DMS53 (cell line): ENCODE measurements at places on chromosomes 16 and 17.

DNA sequence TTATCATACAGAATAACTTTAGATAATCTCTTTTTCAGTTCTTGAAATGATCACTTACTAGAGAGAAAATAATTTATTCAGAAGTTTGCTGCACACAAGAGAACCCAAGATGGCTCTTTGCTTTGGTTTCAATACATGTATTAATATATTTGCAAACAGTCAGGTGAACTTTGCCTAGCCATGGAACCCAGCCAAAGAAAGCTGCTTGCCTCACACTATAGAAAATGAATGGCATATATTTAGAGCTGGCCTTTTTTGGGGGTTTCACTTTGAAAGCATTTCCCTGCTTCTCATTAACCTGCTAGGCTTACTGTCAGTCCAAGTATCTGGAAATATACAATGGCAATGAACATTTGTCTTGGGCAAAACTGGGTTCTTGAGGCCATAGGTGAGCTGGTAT, 75.3 kb downstream of the MRTFB start:
- no peak for DNase-seq

DNA sequence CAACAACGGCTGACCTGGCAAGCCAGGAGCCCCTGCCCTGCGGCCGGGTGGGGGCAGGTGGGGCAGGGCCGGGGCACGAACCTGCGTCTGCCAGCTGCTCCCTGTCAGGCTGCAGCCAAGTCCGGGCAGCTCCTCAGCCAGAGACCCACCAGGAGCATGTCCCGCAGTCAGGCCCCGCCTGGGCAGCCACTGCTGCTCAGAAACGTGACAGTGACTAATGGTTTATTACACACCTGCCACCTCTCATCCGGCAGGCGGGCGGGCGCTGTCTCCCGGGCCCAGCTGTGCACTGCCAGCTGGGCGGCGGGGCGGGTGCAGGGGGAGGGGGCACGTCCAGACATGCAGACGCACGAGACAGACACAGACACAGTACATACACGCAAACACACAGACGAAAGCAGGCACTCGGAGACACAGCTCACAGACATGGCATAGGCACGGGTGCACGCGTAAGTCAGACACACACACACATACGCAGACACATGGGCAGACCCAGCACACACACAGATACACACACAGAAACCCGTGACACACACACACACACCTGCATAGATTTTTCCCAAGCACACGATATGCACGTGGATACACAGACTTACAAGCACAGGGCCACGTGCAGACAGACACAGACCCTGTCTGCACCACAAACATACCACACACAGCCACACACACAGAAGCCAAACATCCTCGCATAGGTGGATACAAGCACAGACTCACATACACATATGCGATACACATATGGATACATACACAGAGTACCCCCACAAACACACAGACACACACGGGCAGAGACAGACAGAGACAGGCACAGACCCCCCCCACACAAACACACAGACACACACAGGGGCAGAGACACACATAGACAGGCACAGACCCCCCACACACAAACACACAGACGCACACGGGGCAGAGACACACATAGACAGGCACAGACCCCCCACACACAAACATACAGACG, 248.3 kb upstream of the CIBAR2 start:
- peak; percentile 98 for DNase-seq

GRCh38 chr16:35533683-35534082, 2074.3 kb downstream of the TP53TG3F start:
- DNase-seq: no peak

GRCh38 chr17:37160944-37161343, 212.2 kb downstream of the AATF start:
- DNase-seq: no peak

- peak; percentile 89 for DNase-seq
Observed at GRCh38 chr17:66715745-66716156, 119.2 kb upstream of the CACNG5 start.

- DNase-seq: no peak
Observed at GRCh38 chr16:4481963-4482362, 5.8 kb downstream of the HMOX2 start.

GRCh38 chr16:67177743-67178699, 5.7 kb downstream of the MATCAP1 start:
- DNase-seq: peak; percentile 98

DNA sequence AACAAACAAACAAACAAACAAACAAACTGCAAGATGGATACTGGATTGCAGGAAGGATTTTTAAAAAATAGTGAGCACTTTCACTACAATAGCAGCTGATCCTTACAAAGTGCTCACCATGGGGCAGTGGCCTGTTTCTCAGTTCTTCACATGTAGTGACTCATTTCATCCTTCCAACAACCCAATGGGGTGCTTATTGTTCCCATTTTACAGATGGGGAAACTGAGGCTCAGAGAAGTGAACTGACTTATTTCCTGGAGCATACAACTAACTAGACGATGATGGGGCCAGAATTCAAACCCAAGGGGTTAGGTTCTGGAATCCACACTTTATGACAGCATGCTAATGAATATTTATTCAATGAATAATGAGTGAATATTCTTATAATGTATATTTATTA, 61.2 kb downstream of the MYH11 start:
- no peak for DNase-seq

DNA sequence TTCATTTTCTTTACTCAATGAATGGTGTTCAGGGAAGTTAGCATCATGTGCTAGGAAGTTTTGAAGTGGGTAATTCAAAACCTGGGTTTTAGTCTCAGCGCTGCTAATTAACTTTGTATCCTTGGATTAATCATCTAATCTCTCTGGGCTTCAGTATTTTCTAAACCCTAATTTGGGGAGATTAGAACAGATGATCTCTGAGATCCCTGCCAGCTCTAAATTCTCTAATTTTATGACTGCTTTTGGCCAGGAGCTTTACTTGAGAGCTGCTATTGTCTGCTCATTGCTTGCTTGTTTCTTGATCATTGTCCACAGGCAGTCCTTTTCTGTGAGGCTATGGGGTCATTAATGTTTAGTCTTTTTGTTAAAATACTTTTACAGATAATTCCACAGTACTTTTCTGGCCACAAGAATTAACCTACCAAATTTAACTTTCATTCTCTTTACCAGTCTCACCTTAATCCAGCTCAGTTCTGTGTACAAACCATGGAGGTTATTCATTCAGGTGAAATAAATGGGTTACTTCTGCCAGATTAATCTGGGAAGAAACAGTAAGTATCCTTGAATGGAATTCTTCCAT, 28.4 kb upstream of the VWA3A start:
- no peak for DNase-seq

DNA sequence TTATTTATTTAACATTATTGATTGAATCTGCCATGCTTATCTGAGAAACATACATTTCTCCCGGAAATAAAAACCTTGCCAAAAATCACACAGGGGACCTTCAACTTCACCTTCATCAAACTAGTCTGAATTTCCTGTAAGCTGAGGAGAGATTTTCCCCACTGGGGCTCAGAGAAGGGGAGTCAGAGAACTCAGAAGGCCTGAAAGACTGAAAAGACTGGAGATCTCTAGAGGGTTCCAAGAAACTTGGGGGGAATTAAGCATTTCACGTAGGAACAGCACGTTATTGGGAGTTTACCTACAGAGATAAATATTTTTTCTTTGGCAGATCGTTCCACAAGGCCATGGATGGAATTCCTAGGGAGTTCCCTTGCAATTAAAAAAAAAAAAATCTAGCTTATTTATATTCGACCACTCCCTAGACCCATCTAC, 528 bp upstream of the NOL11 start:
- peak; percentile 56 for DNase-seq

DNA sequence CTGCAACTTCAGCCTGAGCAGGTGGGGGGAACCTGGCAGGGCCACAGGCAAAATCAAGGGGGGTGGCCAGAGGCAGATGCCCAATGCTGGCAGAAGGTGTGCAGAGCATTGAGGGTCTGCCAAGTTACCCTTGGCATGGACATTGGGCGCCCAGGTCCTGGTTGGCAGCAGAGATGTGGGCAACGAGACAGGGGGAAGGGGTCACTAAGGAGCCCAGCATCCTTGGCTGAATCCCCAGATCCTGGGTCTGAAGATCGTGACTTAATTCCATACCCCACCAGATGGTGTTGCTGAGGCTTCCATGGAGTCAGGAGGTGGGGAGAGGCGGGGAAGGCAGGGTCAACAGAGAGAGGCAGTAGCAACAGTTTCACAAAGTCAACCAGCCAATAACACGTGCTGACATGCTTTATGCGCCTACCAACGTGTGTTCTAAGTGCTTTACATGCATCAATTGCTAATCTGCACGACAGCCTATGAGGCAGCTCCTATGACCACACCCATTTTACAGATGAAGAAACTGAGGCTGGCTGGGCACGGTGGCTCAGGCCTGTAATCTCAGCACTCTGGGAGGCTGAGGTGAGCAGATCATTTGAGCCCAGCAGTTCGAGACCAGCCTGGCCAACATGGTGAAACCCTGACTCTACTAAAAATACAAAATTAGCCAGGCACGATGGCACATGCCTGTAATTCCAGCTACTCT, 83.3 kb downstream of the GSG1L start:
- no peak for DNase-seq

- DNase-seq: peak; percentile 13
Observed at GRCh38 chr17:41131979-41132378, 8.0 kb upstream of the KRTAP4-12 start.

DNA sequence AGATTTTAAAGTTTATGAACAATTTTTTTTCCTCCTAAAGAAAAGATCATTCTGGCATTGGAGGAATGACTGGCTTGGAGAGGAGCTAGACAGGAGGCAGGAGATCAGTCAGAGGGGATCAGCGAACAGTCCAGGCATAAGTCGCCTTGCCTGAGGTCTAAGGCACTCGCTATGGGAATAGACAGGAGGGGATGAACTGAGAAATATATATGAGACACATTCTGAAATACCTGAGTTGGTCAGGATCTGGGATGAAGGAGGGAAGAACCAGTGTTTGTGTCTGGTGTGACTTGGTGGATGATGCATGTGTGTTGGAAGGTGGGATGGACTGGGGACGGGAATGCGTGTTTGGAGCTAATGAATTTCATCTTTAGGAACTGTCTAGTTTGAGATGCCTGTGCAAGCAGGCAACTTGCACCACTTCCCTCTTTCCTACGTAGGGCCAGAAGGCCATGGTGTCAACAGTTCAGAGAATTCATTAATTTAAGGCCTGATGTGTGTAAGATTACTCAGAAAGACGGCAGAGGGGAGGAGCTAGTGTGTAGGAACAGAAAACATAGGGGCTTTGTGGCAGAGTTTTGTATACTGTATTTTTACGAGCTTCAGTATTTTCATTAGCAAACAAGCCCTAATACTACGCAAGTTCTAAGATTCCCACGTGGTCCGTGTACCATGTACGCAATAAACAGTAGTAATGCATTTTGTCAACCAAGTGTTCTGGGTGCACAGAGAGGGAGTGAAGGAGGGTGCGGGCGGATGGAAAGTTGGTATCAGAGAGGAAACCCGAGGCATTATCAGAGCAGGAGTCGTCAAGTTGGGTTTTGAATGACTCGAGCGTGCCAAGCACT, 825 bp downstream of the HEATR6 start:
- no peak for DNase-seq

GRCh38 chr16:15032547-15033308, 23.1 kb downstream of the NTAN1 start:
- no peak for DNase-seq

DNA sequence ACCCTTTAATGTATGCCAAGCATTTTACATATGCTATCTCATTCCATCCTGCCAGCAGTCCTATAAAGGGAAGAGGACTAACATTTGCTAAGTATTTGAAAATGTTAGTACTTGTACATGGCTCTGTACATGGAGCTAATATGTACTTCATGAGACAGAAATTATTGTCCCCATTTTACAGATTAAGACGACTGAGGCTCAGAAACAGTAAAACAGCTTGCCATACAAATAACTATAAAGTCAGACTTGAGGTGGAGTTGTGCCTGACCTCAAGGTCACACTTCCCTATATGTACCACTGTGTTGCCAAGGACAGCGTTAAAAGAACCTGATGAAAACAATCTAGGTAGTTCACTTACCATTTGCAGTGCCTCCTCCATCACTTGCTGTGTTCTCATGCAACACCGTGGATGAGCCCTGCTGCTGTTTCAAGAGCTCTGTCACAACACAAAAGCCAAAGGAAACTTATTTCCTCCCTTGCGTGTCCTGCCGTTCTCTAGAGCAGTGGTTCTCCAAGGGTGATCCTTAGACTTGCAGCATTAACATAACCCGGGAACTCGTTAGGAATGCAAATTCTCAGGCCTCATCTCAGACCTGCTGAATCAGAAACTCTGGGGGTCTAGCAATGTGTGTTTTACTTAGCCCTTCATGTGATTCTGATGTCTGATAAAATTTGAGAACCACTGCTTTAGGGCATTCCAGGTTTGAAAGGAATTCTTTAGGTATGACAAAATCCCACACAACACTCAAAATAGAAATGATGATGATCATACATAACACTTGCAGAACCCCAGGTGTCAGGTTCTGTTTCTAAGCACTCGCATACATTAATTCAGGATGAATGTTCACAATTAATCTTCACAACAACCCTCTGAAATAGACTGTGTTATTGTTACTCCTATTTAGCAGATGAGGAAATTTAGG, 51.2 kb upstream of the MTMR4 start:
- DNase-seq: no peak

DNA sequence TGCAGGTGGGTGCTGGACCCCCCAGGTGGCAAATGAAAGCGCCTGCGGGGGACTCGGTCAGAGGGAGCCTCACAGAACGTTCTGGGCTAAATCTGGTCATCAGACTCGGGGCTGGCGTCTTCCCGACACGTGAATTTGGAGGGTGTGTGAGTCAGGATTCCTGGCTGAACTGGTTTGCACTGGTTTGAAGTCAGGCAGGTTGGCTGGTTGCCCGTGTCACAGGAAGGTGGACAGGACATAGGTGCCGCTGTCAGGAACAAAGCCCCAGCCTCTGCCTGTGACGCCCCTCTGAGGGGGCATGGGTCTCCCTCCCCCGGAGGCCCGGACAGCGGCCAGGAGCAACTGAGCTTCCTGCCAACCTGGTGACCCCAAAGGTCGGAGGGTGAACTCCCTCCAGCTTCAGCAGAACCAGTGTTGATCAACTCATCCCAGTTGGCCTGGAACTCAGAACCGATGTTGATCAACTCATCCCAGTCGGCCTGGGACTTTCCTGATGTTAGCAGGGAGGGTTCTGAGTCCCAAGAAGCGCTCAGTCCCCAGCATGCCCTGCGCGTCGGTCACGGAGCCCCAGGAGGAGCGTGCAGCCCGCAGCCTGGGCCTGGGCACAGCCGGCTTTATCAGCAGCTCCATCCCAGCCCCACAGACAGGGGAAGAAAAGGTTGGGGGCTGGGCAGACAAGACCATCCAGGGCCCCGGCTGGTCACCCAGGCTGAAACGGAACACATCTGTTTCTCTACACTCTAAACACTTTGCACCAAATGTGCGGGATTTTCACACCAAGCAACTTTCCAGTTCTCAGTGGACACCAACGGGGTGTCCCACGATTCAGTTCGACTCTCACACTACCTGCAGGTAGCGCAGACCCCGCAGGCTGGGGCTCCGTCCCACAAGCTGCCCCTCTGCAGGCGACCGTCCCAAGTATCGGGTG, 14.4 kb upstream of the METRNL start:
- DNase-seq: peak; percentile 84

GRCh38 chr16:58658796-58659211, 25.8 kb downstream of the SLC38A7 start:
- DNase-seq: no peak

- DNase-seq: no peak
Observed at GRCh38 chr16:3101841-3102470, 2.9 kb upstream of the ZSCAN10 start.

GRCh38 chr17:73695035-73695738, 50.9 kb upstream of the SDK2 start:
- DNase-seq: no peak

GRCh38 chr17:28912281-28912937, 9.5 kb upstream of the DHRS13 start:
- DNase-seq: peak; percentile 12

- peak; percentile 19 for DNase-seq
Observed at GRCh38 chr17:68775318-68775717, 174.2 kb upstream of the FAM20A start.
